ENCODE measurements at places on chromosomes 4 and X.
A peak's percentile ranks its signal among the peaks of the same experiment; 100 is the strongest.

- no peak for DNase-seq
Observed at GRCh38 chr4:5905714-5906113, 12.8 kb upstream of the CRMP1 start.

DNA sequence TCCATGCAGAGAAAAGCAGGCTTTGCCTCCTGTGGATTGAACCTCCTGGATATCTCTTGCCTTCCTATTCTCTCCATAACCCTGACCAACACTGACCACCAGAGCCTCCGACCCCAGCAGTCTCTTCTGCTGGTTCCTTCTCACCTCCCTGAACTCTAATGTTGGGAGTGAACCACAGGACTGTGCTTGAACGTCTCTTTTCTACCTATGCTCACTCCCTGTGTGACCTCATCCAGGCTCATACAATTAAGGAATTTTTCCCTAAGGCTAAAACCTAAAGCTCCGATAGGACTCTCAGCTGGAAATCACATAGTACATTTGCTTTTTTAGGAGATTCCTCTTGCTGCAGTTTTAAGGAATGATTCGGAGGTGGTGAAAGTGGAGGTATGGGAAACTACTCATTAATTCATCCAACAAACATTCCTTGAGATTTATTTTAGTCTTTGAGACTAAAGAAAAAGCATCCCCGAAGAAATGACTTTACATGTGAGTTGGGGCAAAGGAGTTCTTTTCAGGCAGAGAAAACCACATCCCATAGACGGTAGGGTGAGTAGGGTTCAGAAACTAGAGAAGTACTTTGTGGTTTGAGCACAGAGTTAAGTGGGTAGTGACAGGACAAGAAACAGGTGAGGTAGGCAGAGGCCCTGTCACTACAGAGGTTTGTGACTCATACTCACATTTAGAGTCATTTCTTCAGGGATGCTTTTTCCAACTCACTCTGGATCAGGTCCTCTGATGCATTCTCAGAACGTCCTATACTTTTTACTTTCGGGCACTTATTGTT lies 30.8 kb downstream of the NDNF start:
- no peak for DNase-seq

DNA sequence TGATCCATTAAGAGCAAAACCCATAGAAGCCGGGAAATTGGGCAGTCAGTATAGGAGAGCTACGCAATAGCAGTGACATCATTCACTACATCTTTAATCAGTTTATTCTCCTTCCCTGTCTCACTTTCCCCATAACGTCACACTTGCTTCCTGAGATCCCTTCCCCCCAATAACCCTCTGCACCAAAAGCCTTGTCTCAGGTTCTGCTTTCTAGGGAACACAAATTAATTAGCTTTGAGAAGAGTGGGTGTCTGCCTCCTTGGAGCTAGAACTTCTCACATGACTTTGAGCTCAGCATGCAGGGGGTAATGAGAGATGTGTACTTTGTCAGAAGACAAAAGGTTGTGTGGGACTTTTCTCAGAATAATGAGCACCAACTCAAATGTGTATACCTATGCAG lies 128.3 kb upstream of the MAOA start:
- no peak for DNase-seq

DNA sequence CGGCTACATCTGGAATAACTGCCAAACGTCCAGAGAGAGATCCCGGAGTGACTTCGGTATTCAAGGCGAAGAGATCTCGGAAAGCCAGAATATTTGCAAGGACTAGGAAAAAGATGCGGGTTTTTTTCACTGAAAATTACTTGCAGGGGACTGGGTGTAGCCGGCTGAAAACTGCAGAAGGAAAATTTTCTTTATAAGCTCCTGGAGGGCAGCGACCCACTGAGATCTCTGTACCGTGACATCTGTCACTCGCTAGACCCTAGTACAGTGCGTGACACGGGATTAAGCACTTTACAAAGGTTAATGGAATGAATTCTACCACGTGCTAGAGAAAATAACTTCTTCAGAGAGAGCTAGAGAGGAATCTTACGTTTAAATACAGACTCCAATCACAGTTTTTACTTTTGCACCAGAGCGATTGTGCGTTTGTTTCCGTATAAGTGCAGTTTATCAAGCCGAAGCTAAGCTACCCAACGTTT lies 1.1 kb upstream of the LCORL start:
- no peak for DNase-seq

GRCh38 chrX:121958886-121959285 lies 911.5 kb downstream of the GLUD2 start:
- no peak for DNase-seq

GRCh38 chr4:15414551-15415091 lies 13.2 kb upstream of the C1QTNF7 start:
- DNase-seq: no peak

- no peak for DNase-seq
Observed at GRCh38 chr4:21205821-21206531, 505.7 kb downstream of the PACRGL start.

- DNase-seq: no peak
Observed at GRCh38 chrX:104803219-104803618, 237.2 kb downstream of the IL1RAPL2 start.

DNA sequence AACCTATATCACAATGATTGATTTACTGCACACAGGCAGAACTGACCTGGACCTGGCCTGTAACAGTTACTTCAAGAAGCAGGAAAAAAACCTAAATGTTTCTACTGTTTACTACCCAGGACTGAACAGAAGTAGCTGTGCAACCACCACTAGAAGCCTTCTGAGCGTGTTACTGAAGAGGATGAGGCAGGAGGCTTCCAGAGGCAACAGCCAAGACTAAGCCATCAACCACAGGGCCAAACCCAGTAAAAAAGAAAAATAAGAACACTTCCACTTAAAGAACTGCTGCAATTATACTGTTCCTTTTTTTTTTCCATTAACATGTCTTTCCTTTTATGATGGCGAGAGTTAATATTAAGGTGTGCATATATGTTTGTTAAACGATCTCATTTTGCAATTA lies 29.4 kb upstream of the TTC29 start:
- DNase-seq: no peak

- no peak for DNase-seq
Observed at GRCh38 chr4:148390311-148390710, 51.9 kb downstream of the NR3C2 start.

DNA sequence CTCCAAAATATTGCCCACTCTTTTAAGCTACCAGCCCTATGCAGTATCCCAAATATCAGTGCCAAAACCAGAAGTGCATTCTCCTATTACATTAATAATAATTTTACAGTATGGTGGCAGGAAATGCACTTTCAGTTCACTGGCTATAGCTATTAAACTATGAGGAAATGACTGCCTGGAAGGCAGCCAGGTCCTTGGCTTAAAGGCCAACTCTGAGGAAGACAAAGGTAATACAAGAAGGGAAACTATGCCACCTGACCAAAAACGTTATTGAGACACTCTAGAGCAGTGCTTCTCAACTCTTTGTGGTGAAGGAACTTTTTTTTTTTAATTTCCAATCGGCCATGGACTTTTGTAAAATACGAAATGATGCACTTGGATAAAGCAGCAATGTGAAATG lies 133.6 kb upstream of the VAMP7 start:
- no peak for DNase-seq

DNA sequence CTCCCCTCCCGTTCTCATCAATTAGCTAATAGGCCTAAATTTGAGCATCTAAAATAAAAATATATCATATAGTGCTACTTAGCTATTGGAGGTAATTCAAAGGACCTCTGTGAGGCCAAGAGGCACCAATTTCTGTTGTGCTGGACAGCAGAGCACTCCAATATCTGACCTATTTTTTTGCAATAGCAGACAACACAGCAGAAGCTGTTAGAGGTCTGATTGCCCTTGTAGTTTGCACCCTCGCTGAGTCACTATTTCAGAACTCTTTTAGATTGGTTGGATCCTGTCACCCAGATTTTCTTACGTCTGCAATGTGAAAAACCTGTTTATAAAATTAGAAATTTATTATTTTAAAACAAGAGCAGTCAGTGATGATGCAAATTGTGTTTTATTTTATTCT lies 184.1 kb downstream of the CEP135 start:
- DNase-seq: no peak

GRCh38 chrX:103585411-103586313 lies at the start of gene TCEAL4:
Gene TCEAL4 (plus strand): TSS chrX:103585515. CDS start chrX:103586676, 1,161 bp downstream.
- no peak for DNase-seq

- DNase-seq: no peak
Observed at GRCh38 chrX:15600745-15601144, at the start of gene ACE2. Gene ACE2 (minus strand): TSS chrX:15600960. CDS start chrX:15600911, 49 bp downstream.

GRCh38 chr4:30720021-30720660 lies at the start of gene PCDH7:
Gene PCDH7 (plus strand): TSS chr4:30720369. CDS start chr4:30721423, 1,054 bp downstream.
- DNase-seq: no peak

- no peak for DNase-seq
Observed at GRCh38 chrX:101057093-101057714, 5.3 kb upstream of the TRMT2B start.

GRCh38 chr4:152062936-152063620 lies 302.3 kb upstream of the GATB start:
- no peak for DNase-seq

GRCh38 chr4:1683736-1684505 lies at the start of gene FAM53A:
Gene FAM53A (minus strand): TSS chr4:1684313. CDS start chr4:1668741, 15,572 bp downstream.
- peak; percentile 95 for DNase-seq

- no peak for DNase-seq
Observed at GRCh38 chrX:25012433-25012735, 3.4 kb downstream of the ARX start.

DNA sequence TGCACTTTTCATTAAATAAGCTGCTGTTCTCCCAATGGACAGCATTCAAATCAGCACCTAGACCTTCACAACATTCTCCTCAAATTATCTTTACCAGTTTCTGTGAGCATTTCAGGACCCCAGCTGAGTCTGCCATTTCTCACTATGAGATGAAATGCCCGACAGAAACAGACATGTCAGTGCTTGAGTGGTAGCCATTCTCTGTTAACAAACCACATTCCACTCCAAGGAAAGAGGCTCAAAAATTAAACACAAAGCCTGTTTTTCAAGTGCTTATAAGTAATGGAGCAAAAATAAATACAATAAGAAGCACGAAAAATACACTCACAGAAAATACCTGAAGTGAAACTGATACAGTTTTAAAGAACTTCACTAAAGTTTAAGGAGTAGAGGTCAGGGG lies 320.2 kb upstream of the PRPS2 start:
- no peak for DNase-seq

DNA sequence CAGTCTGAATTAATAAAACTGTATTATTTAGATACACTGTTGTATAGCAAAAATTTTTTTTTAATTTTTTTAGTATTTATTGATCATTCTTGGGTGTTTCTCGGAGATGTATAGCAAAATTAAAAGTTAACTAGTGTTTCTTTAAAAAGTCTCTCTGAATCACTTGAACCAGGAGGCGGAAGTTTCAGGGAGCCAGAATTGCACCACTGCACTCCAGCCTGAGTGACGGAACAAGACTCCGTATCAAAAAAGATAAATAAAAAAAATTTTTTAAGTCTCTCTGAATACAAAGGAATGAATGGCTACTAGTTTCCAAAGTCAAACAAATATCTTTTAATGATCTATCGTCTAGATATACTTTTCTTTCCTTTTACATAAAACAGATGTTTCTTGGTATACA lies 64.4 kb downstream of the ELF2 start:
- no peak for DNase-seq

GRCh38 chr4:133148690-133149363 lies at the start of gene PCDH10:
Gene PCDH10 (plus strand): TSS chr4:133149294. CDS start chr4:133150141, 847 bp downstream.
- DNase-seq: peak; percentile 29

- DNase-seq: no peak
Observed at GRCh38 chr4:109691411-109691920, 11.8 kb downstream of the CASP6 start.

DNA sequence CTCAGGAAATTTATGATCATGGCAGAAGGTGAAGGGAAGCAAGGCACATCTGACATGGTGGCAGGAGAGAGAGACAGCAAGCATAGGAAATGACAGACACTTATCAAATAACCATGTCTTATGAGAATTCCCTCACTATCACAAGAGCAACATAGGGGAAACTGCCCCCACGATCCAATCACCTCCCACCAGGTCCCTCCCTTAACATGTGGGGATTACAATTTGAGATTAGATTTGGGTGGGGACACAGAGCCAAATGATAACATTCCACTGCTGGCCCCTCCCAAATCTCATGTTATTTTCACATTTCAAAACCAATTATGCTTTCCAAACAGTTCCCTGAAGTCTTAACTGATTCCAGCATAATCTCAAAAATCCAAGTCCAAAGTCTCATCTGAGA lies 8.2 kb upstream of the TMA16 start:
- DNase-seq: no peak

GRCh38 chrX:19799319-19800182 lies 87.8 kb downstream of the SH3KBP1 start:
- peak; percentile 67 for DNase-seq

- DNase-seq: no peak
Observed at GRCh38 chr4:150235317-150235716, 157.1 kb downstream of the DCLK2 start.

GRCh38 chr4:41140410-41140809 lies 73.9 kb downstream of the APBB2 start:
- no peak for DNase-seq

Data from CD4-positive, alpha-beta T cell (primary cell).